ENCODE measurements at places on chromosomes 6 and 20.

DNA sequence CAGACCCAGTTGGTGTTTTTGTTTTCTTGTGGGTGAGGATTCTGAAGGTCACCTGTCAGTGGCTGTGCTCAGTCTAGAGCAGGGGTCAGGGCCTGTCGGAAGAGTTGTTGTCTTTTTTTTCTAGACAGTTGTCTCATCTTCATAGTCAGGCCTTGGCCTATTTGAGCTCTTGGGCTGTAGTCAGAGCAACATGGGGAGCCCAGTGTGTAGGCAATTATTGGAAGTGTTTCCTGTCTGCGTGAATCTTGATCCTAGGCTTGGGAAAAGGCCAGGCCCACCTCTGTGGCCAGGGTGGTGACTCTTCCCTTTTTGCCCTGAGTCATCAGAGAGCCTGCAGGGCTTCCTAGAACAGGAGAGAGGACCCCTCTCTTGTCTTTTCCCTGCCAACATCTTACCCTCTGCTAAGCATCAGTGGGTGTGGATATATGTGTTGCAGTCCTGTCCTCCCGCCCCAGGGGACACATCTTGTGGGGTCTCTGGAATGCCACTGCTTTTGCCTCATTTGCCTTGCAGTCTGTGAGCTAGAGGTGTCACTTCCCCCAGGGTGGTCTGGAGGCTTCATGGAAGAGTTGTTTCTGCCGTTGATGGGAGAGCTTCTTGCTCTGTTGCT is 11.4 kb downstream of the TJAP1 start:
- DNase-seq = no peak

DNA sequence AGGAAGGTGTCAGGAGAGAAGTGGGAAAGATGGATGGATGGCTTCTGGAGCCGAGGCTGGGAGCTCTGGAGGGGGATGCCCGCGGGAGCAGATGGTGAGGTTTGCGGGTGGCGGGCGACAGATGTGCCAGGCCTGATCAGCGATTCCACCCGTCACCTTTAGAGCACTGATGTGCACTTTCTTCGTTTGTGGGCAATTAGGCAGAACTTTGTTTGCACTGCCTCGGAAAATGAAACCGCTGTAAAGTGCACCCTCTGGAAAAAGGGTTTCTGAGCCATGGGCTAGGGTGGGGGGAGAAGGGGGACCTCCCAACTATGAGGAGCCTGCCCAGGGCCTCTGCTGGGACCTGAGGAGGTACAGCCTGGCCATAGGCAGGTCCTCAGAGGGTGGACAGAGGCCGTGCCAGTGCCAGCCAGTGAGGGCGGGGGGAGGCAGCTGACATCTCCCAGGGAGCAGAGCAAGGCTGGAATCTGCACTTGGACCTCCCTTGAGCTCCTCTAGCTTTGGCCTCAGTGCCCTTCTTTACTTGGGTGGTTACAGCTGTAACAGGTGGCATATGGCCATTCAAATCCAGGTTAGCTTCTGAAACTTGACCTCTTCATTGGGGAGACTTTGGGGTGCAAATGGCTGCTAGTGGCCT is 58.7 kb downstream of the CD40 start:
- DNase-seq = no peak

- no peak for DNase-seq
Measured at GRCh38 chr6:140572129-140572528, 1197.7 kb upstream of the CITED2 start.

GRCh38 chr20:35458388-35458787 is 3.0 kb downstream of the CEP250 start:
- no peak for DNase-seq

DNA sequence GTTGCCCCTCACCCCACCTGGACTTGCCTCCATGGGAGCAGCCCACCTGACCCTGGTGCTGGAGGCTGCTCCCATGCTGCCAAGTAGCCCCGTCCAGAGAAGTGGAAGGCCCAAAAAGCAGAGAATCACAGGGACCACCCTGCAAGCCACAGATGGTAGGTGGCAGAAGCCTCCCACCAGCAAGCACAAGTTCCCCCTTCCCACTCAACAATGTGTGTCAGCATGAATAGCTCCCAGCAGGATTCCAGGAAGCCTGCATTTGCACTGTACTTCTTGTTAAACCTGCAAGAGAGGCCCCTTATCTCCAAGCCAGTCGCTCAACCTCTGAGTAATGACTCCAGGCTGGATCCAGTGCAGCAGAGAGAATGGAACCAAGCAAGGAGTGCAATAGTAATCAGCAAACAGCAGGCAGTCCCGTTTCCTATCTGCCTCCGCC is 180.8 kb upstream of the CST7 start:
- no peak for DNase-seq

- no peak for DNase-seq
Measured at GRCh38 chr20:23656372-23656771, 18.6 kb upstream of the CST3 start.

DNA sequence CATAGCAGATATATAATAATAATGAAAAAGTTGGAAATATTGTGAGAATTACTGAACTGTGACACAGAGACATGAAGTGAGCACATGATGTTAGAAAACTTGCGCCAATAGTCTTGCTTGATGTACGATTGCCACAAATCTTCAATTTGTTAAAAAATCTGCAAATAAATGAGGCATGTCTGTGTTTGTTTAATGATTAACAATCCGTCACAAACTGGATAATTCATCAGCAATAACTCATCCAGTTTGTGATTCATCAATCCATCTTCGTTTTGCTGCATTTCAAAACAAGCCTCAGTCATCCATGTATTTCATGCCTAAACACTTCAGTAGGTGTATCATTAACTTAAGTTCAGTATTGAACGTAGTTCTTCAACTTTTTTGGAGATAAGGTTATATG is 25.5 kb upstream of the SMIM26 start:
- no peak for DNase-seq

DNA sequence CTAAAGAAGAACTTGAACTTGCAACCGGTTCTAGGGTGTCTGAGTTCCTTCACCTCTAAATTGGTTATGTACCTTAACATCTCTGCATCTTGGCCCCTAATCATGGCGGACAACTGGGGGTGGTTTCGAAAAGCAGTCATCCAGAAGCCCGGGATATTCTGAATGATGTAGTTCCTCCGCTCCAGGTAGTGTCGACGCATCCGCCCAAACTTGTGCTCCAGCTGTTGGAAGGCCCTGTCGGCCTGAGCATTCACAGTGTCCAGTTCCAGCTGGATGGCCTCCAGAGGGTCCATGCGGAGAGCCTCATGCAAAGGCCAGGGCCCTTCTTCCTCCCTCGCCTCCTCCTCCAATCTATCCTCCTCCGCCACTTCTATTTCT is 887 bp downstream of the TSPYL1 start:
- DNase-seq = no peak

DNA sequence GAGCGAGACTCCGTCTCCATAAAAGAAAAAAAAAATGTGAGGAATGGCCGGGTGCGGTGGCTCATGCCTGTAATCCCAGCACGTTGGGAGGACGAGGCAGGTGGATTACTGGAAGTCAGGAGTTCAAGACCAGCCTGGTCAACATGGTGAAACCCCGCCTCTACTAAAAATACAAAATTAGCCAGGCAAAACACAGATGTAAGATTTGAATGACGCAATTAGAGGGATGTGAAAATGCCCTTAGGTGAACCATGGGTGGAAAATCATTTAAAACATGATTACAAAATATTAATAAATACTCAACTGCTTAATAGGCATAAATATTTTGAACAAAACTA is 20.9 kb downstream of the COL9A3 start:
- DNase-seq = no peak

DNA sequence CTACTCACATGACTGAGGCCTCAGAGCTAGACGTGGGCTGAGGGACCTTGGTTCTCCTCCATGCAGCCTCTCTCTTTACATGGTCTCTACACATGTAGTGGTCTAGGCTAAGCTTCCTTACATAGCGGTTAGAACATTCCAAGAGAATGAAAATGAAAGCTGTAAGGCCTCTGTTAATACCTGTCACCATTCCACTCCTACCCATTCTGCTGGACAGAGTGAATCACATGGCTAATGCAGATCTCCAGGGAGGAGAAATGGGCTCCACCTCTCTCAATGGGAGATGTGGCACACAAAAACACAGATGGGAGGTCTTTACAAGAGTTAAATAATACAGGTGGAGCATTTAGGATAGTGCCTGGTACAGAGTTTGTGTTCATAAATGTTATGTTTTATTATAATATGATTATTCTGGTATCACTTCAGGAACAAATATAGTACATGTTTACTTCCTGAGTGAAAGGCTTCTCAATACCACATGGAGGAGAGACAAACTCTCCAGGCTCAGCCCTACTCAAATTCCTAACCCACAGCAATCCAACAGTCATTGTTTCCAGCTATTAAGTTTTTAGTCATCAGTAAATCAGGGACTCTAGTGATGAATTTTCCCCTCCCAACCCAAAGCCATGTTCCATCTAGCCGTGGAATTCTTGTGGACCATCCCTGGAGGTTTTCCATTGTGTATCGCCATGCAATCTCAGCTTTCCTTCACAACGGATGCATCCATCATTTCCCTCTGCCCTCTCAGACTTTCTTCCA is 57.9 kb downstream of the ISM1 start:
- DNase-seq = no peak

GRCh38 chr6:116842459-116842858 is 13.6 kb upstream of the GPRC6A start:
- DNase-seq = no peak

DNA sequence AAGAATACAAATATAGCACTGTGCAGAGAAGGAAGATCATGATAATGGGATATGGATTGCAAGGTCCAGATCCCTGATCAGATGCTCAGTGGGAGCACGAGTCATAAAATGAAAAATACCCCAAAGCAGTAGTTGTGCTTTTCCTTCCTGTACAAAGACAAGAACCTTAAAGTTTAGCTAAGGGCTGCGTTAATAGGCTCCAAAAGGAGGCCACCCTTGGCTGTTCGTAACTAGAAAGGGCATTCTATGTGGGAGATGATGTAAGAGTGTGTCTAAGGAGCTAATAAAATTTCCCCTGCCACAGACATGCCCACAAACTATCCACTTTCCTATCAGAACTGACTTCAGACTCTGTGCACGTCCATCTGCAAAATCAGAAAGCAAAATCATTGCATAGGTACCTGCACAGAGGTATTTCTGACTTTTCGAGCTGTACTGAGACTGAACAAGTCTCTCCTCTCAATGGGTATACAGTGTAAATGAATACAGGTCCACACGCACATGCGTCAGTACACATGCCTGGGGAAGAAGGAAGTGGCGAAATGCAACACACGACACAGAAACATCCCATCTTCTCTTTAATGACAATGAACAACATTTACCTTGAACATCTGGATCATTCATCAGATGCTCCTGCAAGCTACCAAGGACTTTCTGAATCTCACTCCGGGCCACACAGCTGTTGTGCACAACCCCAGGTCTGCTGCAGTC is 16.9 kb upstream of the ANKRD60 start:
- no peak for DNase-seq

DNA sequence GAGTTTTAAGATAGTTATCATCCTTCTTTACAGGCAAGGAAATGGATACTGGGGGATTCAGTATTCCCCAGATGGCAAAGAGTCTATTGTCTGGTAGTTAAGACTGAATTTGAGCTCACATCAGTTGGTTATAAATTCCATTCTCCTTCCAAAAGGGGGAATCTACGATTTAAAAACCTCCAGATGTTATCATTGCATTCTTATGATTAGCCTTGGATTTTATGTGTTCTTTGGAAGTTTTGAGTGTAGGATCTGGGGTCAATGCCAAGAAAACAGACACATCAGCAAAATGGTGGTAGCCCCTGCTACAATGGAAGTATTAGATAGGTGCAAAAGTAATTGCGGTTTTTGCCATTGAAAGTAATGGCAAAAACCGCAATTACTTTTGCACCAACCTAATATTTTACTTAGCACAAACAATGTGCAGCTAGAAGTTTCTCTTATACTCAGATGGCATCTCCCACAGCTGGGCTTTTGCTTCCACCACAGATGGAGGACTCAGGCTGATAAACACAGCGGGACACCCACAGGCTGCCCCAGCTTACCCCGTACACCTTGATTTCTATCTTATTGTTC is 168.2 kb upstream of the RIN2 start:
- DNase-seq = no peak

GRCh38 chr20:49507741-49508434 is 25.4 kb upstream of the KCNB1 start:
- no peak for DNase-seq

DNA sequence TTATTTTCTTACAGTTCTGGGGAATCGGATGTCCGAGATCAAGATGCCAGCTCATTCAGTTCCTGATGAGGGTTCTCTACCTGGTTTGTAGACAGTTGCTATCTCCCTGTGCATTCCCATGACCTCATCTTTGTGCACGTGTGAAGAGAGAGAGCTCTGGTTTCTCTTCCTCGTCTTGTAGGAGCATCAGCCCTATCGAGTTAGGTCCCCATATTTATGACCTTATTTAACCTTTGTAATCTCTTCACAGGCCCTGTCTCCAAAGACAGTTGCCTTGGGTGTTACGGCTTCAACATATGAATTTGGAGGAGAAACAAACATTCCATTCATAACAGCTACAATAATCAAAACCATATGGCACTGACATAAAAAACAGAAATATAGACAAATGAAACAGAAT is 455.3 kb downstream of the HACE1 start:
- no peak for DNase-seq

DNA sequence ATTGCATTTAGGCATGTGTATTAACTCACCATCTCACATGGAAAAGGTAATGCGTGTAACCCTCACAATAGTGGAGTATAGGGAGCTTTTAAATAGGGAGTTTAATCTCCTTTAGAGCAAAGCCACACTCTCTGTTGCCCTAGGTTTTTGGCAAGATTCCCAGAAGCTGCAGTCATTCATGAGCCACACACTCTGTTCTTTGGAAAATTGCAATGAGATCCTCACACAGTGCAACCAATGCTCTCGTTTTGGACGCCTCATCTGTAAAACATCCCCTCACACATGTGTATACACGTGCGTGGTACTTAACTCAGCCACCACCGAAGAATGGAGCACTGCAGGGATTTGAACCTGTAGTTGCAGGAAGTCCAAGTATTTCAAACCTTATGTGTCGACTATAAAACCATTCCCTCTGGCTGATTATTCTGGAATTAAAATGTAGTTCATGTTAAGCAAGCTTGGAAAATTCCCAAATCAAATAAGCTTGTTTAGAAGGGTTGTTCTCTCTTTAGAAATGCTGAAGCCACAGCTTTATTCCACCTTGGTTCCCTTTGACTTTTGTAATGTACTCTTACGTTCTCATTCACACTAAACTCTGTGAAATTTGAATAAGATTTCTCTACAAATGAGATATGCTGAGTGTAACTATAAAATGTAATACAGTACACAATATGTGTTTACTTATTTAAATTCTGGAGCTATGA is 489.8 kb upstream of the MANEA start:
- DNase-seq = no peak

DNA sequence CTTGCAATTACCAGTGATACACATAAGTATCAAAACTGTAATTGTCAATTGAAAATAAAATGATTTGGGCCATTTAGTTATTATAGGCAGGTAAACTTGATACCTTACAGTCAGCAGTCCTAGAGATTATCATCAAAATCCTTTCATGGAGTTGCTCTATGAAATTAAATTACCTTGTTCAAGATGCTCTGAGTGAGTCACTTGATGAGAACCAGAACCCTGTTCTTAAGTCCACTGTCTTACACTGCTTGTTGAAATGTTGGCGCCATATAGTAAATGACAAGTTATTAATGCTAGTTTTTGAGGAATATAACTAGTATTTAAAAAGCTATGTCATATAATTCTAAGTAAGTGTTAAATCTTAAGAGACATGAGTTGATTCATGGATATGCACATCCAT is 37.2 kb upstream of the BAG2 start:
- DNase-seq = no peak

All from activated T-cell treated with anti-CD3 and anti-CD28 coated beads, Interleukin-2, amount 50 U/mL, for 48 hours (primary cell).